ENCODE measurements at places on chromosomes 11 and 22. TPM values are rescaled to one million over a fixed set of nuclear protein-coding genes. Genes with fewer than 3 reads are reported as not detected.
A peak's percentile ranks its signal among the peaks of the same experiment; 100 is the strongest.

DNA sequence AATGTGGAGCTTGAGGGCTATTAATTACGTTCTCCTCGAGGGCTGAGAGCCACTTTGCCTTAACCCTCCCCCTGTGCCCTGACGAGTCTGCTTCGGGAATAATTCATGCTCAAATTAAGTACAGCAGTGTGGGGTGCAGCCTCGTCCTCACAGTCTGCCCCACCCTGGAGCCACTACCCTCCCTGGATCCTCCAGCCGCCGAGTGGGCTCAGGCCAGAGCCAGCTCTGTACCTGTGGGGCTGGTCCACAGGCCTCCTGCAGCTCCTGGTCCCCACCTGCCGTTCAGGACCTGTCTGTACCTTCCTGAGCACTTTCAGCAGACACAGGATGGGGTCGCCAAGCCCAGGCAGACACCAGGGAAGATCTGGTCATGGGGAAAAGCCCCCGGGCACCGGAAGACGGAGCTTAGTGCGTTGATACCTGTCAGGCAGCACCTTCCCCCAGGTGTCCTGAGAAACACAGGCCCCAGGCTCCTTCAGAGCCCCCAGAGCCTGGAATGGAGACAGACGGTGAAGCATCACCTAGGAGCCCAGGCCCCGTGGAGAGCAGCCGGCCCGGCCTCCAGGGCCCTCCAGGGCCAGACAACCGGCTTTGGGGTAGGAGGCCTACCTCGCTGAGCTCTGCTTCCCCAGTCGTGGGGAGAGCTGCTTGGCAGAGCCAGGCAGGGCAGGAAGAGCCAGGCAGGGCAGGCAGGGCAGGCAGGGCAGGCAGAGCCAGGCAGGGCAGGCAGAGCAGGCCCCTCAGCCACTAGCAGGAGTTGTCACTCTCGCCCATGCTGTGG is 9.7 kb downstream of the TSPAN32 start:
- DNase-seq, result no peak
- H3K27me3 ChIP-seq, result no peaks in the 10 kb centered on the region
- no peak overlapping the region for H3K4me3 ChIP-seq
- no peaks in the 10 kb centered on the region for H3K36me3 ChIP-seq
- peaks cover 12% of the 10 kb centered on the region for H3K4me1 ChIP-seq
- H3K27ac ChIP-seq, result no peak overlapping the region

GRCh38 chr22:19942157-19943081 is 801 bp upstream of the TXNRD2 start:
- H3K27me3 ChIP-seq, result no peaks in the 10 kb centered on the region
- DNase-seq, result no peak
- H3K27ac ChIP-seq, result peak overlapping the region; percentile 80
- H3K4me3 ChIP-seq, result peak overlapping the region; percentile 91
- peaks cover 3% of the 10 kb centered on the region for H3K36me3 ChIP-seq

Gene DBX1
- total RNA-seq, result not detected

GRCh38 chr11:43988040-43988817 is 45.8 kb downstream of the C11orf96 start:
- no peaks in the 10 kb centered on the region for H3K27me3 ChIP-seq
- H3K4me1 ChIP-seq, result no peaks in the 10 kb centered on the region
- no peaks in the 10 kb centered on the region for H3K36me3 ChIP-seq
- no peak for DNase-seq

DNA sequence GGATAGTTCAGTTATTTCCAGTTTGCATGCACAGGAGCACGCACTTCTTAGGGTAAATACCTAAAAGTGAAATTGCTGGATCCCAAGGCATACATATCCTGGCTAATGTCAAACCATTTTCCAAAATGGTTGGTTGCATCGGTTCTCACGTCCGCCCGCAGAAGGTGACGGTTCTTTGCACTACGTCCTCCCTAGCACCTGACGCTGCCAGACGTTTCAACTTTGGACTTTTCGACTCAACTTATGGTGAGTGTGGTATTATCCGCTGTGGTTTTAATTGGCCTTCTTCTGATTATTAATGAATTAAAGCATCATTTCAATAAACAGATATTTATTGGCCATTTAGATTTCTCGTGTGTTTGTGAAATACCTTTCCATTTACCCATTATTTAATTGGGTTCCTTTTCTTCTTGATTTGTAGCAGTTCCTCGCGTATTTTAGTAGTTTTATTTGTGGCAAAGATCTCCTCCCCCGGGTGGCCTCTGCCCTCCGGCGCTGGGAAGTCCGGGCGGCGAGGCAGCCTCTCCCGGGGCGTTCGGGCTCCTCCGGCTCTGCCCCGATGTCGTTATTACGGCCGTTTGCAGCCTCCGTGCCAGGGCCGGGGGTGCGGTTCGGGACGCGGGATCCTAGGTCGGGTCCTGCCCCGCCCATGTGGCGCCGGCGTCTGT is at the start of gene JHY:
Gene JHY, plus strand, starts transcription at position 571 of the 668 bp plus-strand sequence. CDS start 3,091 bp downstream, outside the sequence.
- peaks cover 20% of the 10 kb centered on the region for H3K4me1 ChIP-seq
- H3K4me3 ChIP-seq, result peak within 1 kb of the TSS; percentile 56
- peak within 1 kb of the TSS; percentile 63 for H3K27ac ChIP-seq
- DNase-seq, result peak; percentile 56
- no peaks in the 10 kb centered on the region for H3K36me3 ChIP-seq
- no peaks in the 10 kb centered on the region for H3K27me3 ChIP-seq

Gene ALX4
- not detected for total RNA-seq

DNA sequence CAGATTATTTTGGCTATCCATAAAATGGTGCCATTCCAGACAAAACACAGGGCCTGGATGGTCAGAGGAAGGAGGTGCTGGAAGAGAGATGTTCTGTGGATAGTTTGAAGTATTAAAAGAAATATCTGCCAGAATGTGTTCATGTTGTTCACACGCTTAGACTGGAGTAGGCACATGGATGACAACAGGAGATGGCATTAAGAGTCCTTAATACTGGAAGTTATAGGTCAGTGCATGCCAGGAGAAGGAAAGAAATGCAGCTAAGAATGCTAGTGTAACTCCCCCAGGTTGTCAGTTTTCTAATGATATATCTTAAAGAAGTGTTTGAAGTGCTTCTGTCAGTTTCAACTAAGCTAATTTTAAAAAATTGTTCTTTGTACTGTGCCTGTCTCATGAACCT is 20.2 kb downstream of the KREMEN1 start:
- no peaks in the 10 kb centered on the region for H3K27me3 ChIP-seq
- DNase-seq, result no peak
- no peaks in the 10 kb centered on the region for H3K36me3 ChIP-seq

DNA sequence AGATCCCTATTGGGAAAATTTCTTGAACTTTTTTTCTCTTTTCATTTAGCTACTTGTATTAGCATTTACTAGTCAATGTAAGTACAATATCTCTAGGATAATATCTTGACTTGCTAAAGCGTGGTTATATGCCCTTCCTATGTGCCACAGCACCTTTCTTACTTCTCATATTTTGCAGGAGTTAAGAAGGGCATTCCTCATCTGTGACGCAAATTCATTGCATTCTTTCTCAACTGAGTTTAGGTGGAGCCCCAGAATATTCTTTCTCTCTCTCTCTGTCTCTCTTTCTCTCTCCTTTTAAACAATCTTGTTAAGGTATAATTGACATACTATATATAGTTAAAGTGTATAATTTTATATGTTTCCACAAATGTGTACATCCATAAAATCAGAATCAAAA is 266.1 kb downstream of the RAB38 start:
- no peak overlapping the region for H3K4me3 ChIP-seq
- H3K36me3 ChIP-seq, result no peaks in the 10 kb centered on the region
- no peaks in the 10 kb centered on the region for H3K27me3 ChIP-seq
- DNase-seq, result no peak
- no peaks in the 10 kb centered on the region for H3K4me1 ChIP-seq

DNA sequence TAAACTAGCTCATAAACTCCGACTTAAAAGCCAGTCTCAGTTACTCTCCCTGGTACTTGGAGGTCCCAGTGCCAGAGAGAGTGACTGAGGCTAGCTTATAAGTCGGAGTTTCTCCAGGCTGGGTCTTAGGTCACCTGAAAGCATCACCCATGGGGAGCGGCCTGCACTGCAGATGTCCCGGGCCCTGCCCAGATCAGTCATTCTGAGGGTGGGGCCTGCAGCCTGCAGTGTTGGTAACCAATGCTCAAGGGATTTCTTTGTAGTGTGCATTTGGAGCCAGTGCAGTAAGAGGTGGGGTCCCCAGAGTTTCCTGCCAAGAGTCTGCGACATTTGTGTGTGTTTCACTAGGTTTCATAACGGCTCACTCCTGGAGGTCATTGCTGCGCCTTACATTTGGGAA is 14.8 kb downstream of the TAB1 start:
- H3K4me3 ChIP-seq, result no peak overlapping the region
- H3K27me3 ChIP-seq, result no peaks in the 10 kb centered on the region
- no peak for DNase-seq
- H3K27ac ChIP-seq, result no peak overlapping the region
- peaks cover 31% of the 10 kb centered on the region for H3K36me3 ChIP-seq
- peaks cover 32% of the 10 kb centered on the region for H3K4me1 ChIP-seq

DNA sequence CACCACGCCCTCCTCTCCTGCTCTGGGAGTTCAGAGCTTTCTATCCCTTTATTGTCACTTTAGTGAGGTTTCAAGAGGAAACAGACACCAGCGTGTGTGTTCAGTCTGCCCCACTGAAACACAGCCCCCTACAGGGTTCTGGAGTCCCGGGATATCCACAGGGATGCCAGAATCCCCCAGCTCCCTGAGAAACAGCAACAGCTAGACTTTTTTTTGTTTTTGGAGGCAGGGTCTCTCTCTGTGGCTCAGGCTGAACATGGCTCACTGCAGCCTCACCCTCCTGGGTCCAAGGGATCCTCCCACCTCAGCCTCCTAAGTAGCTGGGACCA is 10.4 kb downstream of the SULT4A1 start:
- DNase-seq, result no peak
- no peaks in the 10 kb centered on the region for H3K4me1 ChIP-seq
- H3K4me3 ChIP-seq, result no peak overlapping the region
- H3K36me3 ChIP-seq, result no peaks in the 10 kb centered on the region
- no peak overlapping the region for H3K27ac ChIP-seq
- no peaks in the 10 kb centered on the region for H3K27me3 ChIP-seq

DNA sequence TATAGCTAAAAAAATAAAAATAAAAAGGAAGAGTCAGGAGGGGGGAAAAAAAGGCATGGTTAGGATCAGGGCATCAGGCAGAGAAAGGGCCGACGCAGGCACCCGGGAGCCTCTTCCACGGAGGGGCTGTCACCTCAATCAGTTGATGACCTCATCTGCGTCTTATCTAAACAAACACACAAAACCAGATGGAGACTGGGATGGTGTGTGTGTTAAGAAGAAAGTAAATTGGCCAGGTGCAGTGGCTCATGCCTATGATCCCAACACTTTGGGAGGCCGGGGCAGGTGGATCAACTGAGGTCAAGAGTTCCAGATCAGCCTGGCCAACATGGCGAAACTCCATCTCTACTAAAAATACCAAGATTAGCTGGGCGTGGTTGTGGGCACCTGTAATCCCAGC is 63.6 kb downstream of the DHCR7 start:
- no peak for DNase-seq
- no peaks in the 10 kb centered on the region for H3K27me3 ChIP-seq
- no peak overlapping the region for H3K4me3 ChIP-seq
- no peak overlapping the region for H3K27ac ChIP-seq
- H3K4me1 ChIP-seq, result no peaks in the 10 kb centered on the region
- no peaks in the 10 kb centered on the region for H3K36me3 ChIP-seq

Gene KRTAP5-7
- total RNA-seq, result not detected

Gene ART1
- total RNA-seq, result not detected

Gene TRIM51
- total RNA-seq, result not detected

DNA sequence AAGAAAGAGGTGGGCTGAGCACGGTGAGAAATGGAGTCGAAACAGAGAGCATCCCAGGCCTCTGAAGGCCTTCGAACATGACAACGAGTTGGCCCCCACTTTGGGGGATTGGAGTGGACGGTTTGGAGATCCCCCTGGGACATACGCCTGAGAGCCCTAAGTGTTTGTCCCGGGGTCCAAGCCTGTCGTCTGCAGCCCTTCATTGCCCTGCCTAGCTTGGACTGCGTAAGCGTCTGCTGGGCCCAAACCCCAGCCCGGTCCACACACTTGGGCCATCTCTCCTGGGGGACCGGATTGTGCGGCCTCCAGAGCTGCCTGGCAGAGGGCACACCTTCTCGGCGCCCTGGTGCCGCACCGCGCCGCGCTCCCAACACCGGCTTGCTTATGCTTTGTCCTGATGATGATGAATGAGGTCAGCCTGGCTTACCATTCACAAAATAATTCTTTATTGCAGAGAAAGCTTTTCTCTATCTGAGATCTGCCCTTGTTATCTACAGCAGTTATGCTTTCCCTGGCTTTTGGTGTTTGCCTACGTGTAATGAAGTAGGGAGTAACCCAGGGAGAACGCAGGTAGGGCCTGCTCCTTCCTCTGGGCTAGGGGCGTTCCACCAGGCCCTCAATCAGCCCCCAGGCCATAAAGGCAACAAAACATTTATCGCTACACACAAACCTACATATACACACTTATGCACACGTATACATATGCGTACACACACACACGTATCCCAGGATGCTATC is 85.9 kb upstream of the PPARA start:
- H3K27ac ChIP-seq, result no peak overlapping the region
- H3K27me3 ChIP-seq, result no peaks in the 10 kb centered on the region
- peaks cover 32% of the 10 kb centered on the region for H3K4me1 ChIP-seq
- H3K4me3 ChIP-seq, result no peak overlapping the region

- no peak overlapping the region for H3K27ac ChIP-seq
- no peaks in the 10 kb centered on the region for H3K4me1 ChIP-seq
- DNase-seq, result no peak
- no peaks in the 10 kb centered on the region for H3K27me3 ChIP-seq
- H3K36me3 ChIP-seq, result no peaks in the 10 kb centered on the region
- H3K4me3 ChIP-seq, result no peak overlapping the region
These were observed 1259.5 kb downstream of the TBC1D22A start for GRCh38 chr22:48021991-48022401.

Gene RIMBP3B
- 4.0 TPM for total RNA-seq

Gene LRRC55
- total RNA-seq, result not detected

DNA sequence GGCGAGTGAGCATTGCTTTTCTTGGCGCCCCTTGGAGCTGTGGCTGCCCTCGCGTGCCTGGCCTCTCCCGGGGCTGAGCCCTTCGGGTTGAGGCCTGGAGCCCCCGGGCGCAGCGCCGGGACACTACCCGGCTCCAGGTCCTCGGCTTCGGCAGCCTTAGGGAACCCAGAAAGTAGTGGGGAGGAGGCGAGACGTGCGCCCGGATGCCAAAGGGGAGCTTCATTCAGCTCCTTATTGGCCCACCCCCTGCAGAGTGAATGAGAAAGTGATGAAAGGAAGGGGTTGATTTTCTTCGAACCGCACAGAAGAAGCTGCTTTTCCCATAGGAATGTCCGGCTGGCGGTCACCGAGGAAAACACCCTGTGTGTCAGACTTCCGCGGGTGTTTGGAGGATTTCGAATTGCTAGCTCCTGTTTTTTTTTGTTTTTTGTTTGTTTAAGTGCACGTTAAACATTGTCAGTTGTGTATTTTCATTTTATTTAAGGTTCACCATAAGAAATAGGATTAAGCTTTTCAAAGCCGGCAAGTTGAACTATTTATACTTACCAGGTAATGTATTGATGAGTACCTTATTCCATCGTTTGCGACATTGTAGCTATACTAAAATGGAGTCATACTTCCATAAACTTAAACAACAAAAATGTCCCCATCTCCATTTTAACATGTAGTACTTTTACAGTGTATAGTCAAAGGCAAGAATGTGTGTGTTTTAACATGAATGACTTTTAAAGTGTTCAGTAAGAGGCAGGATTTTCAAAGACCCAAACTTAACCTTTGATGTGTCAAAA is 841 bp upstream of the EIF4G2 start:
- H3K27ac ChIP-seq, result peak overlapping the region; percentile 97
- peak overlapping the region; percentile 95 for H3K4me3 ChIP-seq
- H3K36me3 ChIP-seq, result peaks cover 26% of the 10 kb centered on the region
- H3K27me3 ChIP-seq, result no peaks in the 10 kb centered on the region
- H3K4me1 ChIP-seq, result peaks cover 36% of the 10 kb centered on the region

Gene MS4A7
- total RNA-seq, result 1.6 TPM

Data from CD4-positive, alpha-beta memory T cell (primary cell).